ENCODE measurements at places on chromosomes 6 and 20. TPM values are rescaled to one million over a fixed set of nuclear protein-coding genes. Genes with fewer than 3 reads are reported as not detected.

DNA sequence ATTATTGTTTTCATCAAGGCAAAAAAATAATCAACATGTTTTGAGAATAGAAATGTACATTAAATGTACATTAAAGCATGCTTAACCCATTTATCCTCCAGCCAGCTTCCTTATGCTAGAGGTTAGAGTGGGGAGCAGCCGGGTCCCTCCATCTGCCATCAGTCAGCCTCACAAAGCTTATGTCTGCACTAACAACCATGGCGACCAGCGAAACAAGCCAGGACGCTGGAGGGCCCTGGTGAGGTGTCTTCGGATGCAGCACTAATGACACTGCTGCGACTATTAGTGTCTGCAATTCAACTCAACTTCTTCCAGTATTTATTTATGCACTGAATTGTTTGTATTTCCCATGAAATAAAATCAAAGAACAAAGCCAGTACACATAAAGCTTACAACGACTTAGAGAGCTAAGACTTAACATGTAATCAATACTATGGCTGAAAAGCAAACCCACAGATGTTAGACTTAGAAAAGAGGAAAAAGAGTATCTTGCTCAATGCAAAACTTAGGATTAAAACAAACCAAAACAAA is 6.8 kb downstream of the CLDN20 start:
- DNase-seq: no peak

- peak; percentile 75 for DNase-seq
These were observed 870 bp downstream of the PAK5 start for GRCh38 chr20:9838035-9838377.

DNA sequence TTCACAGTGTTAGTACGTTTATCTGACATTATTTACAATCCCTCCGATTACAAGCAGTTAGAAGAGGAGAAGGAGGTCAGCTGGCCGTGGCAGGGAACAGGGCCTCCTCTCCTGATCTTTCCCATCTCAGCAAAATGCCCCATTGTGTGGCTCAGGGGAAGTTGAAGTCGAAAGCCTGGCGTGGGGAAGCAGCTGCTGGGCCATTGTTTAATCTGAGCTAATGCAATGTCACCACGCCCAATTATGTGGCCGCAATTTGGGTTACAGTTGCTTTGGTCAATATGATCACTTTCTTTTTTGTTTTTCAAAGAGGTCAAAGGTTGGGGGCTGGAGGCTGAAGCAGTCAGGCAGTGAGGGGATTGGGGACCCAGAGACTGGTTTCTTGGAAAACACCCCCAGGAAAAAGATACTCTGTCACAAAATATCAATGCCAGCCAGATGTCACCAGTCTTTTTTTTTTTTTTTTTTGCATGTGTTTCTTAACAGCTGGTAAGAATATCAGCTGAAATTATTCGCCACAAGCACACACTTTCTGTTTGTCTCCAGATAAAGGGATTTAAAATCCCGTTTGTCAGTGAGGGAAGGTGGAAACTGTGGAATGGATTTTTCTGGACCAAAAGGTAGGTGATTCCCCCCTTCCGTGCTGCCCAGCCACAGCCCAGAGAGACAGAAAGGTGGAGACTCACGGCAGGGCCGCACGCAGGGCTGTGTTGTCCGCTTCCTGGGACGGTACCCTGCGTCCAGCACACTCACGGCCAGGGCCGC is 24.6 kb downstream of the DLL1 start:
- DNase-seq: no peak

DNA sequence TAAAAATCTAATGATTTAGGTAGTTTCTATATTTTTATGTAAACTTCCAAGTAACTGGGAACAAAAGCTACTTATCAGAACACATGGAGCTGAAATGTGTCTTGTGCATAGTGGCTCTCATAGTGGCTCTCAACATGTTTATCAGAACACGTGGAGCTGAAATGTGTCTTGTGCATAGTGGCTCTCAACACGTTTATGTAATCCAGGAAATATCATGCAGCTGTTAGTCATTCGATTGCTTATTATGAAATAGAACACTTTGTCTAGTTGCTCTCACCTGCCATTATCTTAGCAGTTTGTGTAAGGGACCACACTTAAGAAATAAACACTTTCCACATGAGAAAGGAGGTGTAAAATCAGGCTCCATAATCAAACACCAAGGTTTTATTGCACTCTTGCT is 119.2 kb upstream of the ASCC3 start:
- no peak for DNase-seq

DNA sequence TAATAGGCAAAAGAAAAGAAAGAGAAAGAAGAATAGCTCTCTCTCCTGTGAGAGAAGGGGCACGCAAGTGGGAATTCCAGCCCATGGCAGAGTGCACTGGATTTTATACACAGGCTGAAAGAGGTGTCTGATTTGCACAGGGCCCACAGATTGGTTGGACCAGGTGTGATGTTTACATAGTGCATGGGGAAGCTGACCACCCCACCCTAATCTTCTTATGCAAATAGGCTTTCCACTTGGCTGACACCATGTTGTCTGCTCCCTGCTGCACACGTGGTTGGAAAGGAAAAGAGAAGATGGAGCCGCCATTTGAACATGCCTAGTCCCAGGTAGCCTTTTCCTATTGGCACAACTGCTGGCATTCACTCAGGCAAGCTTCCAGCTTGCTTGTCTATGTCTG is 20.2 kb downstream of the MICA start:
- DNase-seq: no peak

DNA sequence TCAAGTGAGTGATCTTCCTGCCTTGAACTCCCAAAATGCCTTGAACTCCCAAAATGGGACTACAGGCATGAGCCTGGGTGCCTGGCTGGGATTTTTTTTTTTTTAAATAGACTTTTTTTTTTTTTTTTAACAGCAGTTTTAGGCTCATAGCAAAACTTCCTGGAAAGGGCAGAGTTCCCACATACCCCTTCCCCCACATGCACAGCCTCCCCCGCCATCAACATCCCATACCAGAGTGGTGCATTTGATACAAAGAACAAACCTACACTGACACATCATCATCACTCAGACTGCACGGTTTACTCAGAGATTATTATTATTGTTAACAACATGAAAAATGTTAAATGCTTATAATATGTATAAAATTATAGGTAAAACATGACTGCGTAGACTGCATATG is 26.0 kb downstream of the UQCC1 start:
- no peak for DNase-seq

DNA sequence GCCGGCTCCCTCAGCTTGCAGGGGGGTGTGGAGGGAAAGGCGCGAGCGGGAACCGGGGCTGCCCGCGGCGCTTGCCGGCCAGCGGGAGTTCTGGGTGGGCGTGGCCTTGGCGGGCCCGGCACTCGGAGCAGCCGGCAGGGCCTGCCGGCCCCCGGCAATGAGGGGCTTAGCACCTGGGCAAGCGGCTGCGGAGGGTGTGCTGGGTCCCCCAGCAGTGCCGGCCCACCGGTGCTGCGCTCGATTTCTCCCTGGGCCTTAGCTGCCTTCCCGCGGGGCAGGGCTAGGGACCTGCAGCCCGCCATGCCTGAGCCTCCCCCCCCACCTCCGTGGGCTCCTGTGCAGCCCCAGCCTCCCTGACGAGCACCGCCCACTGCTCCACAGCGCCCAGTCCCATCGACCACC is 514.5 kb upstream of the GJE1 start:
- DNase-seq: no peak

DNA sequence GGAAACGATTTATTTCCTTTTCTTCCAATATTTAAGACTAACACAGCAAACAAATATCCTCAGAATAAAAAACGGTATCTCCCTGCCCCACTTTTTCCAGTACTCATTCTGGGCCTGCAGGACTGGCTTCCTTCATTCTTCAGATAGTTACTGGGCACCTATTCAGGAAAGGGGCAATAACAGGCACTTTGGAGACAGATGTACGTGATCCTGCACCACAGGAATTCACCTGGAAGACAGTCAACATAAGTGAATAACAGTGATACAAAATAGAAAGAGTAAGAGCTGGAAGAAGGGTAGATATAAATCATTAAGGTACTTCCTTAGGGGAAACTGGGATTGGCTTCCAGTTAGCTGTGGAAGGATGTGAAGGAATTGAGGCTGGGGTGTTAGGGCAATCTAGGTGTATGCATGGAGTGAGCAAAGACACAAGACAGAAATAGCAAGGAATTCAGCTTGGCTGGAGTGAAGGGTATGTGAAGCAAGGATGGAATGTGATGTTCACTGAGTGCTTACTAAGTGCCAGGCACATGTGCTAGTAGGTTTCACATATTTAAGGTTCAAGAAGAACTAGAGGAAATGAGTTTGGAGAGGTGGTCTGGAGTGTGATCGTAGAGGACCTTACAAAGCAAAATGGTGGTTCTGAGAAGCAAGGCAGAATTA is 49.3 kb upstream of the FAM83C start:
- DNase-seq: no peak

- DNase-seq: no peak
These were observed 125.0 kb downstream of the ZDHHC14 start for GRCh38 chr6:157505912-157506491.

DNA sequence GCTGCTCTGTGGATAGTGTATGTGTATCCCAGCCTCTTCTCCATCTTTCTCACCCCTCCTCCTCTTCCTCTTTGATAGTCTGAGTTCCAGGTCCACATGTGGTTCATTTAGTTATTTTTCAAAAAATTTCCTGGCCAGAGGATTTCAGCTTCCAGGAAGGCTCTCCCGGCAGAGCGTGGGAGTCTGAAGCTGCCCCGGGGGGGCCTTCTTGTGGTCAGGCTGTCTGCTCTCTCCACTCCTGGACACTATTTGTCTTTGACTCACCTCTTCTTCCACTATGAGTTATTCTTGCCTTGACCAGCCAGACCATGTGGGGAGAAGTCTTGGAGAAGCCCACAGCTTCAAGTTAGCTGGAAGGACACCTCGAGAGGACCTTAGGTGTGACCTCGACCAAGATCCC is 258.8 kb downstream of the CDC5L start:
- DNase-seq: no peak

GRCh38 chr6:28496099-28496779 is 19.4 kb downstream of the GPX6 start:
- DNase-seq: peak; percentile 9

GRCh38 chr20:5261763-5262162 is 55.0 kb downstream of the PROKR2 start:
- DNase-seq: no peak

- no peak for DNase-seq
These were observed 23.9 kb upstream of the AHI1 start for GRCh38 chr6:135521431-135521830.

- DNase-seq: no peak
These were observed 891.4 kb downstream of the TFAP2A start for GRCh38 chr6:9523462-9523861.

- DNase-seq: no peak
These were observed 37.9 kb upstream of the RNF217 start for GRCh38 chr6:124924333-124924759.

DNA sequence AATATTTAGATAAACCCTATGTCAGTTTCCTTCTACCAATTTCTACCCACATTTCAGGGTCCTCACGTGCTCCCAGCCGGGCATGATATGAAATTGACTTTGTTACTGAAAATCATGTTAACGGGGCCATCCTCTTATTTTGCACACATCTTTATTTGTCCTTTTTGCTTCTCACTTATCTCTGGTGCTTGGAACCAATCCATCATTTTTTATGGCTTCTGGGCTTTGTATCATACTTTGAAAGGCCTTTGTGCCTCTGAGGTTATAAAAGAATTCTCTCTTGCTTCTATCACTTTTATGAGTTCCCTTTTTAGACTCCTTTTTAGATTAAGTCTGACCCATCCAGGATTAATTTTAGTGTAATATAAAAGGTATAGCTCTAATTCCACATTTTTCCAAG is 117.1 kb upstream of the PRND start:
- DNase-seq: no peak

- no peak for DNase-seq
These were observed 214.3 kb upstream of the MARCKS start for GRCh38 chr6:113642714-113643406.

DNA sequence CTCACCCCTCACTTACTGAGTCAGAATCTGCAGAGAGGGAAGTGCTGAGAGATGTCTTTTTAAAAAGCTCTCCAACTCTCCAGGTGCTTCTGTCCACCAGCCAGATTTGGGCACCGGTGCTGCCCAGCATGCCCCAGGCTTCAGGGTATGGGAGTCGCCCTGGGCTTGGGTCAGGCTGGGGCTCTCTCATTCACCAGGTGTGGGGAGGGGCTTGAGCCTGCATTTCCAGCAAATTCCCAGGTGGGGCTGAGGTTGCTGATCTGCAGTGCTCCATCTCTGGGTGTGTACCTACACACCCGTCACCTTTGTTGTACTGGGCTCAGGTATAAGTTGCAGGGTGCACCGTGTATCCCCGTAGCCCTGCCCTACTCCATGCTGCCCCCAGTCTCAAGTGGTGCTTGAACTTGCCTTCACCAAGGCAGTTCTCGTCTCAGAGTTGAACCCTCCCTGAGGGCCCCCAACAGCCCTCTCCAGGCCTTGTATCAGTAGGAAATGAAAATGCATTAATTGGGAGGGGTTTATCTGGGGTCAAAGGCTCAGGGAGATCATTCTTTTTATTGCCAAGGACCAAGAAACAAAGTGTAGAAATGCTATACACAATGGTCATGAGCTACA is 23.5 kb downstream of the PPP1R3G start:
- no peak for DNase-seq

GRCh38 chr6:4055420-4056041 is 23.4 kb downstream of the FAM217A start:
- peak; percentile 26 for DNase-seq

GRCh38 chr6:13500264-13500663 is 12.9 kb upstream of the GFOD1 start:
- DNase-seq: no peak

- DNase-seq: no peak
These were observed 1126.4 kb upstream of the CITED2 start for GRCh38 chr6:140500849-140501248.

ZNF391 gene
- 17.0 TPM for total RNA-seq

SAMD5 gene
- under 0.01 TPM for total RNA-seq

SMLR1 gene
- not detected for total RNA-seq

KCTD20 gene
- total RNA-seq: 91.6 TPM

DEF6 gene
- total RNA-seq: 11.3 TPM

EDN1 gene
- 0.49 TPM for total RNA-seq

PCK1 gene
- total RNA-seq: not detected

COL19A1 gene
- total RNA-seq: not detected

OR2J3 gene
- total RNA-seq: not detected

OR12D3 gene
- not detected for total RNA-seq

SLC35B2 gene
- 73.4 TPM for total RNA-seq

PRICKLE4 gene
- 7.7 TPM for total RNA-seq

MEI4 gene
- 0.44 TPM for total RNA-seq

CHRNA4 gene
- total RNA-seq: 1.4 TPM
